ENCODE measurements at places on chromosomes 12 and 14.

GRCh38 chr12:70543444-70543843, 93.8 kb downstream of the PTPRB start:
- DNase-seq: no peak
- H3K4me3 ChIP-seq: no peak overlapping the region
- no peaks in the 10 kb centered on the region for H3K36me3 ChIP-seq
- no peaks in the 10 kb centered on the region for H3K27me3 ChIP-seq

- DNase-seq: no peak
- no peaks in the 10 kb centered on the region for H3K27me3 ChIP-seq
- H3K4me3 ChIP-seq: no peak overlapping the region
- H3K36me3 ChIP-seq: peaks cover 3% of the 10 kb centered on the region
- no peak overlapping the region for H3K27ac ChIP-seq
- no peaks in the 10 kb centered on the region for H3K4me1 ChIP-seq
These were observed 21.1 kb downstream of the ENTPD5 start for GRCh38 chr14:73997944-73998447.

DNA sequence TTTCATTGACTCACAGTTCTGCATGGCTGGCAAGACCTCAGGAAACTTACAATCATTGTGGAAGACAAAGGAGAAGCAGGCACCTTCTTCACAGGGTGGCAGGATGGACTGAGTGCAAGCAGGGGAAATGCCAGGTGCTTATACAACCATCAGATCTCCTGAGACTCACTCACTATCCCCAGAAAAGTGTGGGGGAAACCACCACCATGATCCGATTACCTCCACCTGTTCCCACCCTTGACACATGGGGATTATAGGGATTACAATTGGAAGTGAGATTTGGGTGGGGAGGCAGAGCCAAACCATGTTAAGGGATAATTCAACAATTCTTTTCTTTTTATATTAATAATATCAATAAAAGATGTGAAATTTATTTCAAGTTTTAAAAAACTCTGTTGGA, 34.1 kb downstream of the CNTN1 start:
- no peaks in the 10 kb centered on the region for H3K4me1 ChIP-seq
- no peaks in the 10 kb centered on the region for H3K36me3 ChIP-seq
- DNase-seq: no peak
- H3K27ac ChIP-seq: no peak overlapping the region
- no peak overlapping the region for H3K4me3 ChIP-seq
- no peaks in the 10 kb centered on the region for H3K27me3 ChIP-seq

DNA sequence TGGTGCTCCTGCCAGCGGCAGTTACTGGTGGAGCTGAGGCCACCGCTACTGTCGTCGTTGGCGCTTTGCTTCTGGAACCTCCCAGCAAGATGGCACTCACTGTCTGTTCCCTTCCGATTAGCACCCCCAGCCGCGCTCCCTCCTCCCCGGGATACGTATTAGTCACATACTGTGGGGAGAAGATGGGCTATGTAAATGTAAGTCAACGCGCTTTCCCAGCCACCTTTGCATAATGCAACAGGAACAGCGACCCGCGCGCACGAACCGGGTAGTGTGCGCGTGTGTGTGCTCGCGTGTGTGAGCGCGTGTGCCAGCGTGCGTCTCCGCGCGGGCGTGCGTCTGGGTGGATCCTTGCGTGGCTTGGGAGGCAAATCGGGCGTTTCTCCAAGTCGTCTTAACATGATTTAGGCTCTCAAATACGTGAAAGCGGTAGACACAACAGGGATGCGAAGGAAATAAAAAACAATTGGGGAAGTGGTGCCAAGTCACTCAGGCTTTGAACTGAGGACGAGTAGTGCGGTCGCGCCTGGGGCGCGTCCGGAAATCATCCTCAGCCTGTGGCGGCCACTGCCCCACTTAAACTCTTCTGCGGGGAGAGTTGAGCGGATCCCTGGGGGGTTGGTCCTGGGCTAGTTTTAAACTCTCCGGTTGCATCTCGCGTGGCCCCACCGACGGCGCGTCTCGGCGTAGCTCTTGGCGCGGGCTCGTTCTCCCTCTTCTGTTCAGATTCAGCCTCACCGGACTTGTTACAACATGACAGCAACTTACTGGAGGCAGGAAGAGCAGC, 1.8 kb downstream of the FLRT2 start:
- peak overlapping the region; percentile 61 for H3K4me3 ChIP-seq
- peak overlapping the region; percentile 78 for H3K27ac ChIP-seq
- DNase-seq: peak; percentile 51
- no peaks in the 10 kb centered on the region for H3K36me3 ChIP-seq

DNA sequence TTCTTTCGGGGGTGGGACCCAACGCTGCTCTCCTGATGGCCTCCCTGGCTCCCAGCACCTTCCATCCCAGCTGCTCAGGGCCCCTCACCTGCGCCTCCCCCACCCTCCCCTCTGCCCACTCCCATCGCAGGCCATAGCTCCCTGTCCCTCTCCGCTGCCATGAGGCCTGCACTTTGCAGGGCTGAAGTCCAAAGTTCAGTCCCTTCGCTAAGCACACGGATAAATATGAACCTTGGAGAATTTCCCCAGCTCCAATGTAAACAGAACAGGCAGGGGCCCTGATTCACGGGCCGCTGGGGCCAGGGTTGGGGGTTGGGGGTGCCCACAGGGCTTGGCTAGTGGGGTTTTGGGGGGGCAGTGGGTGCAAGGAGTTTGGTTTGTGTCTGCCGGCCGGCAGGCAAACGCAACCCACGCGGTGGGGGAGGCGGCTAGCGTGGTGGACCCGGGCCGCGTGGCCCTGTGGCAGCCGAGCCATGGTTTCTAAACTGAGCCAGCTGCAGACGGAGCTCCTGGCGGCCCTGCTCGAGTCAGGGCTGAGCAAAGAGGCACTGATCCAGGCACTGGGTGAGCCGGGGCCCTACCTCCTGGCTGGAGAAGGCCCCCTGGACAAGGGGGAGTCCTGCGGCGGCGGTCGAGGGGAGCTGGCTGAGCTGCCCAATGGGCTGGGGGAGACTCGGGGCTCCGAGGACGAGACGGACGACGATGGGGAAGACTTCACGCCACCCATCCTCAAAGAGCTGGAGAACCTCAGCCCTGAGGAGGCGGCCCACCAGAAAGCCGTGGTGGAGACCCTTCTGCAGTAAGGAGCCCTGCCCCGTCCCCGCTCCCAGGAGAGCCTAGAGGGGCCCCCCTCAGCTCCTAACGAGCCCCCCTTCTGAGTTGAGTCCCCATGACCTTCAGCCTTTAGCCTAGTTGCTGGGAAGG, at the start of gene HNF1A:
HNF1A (plus strand) TSS at position 248 of the 924 bp plus-strand sequence; CDS start at position 474, 226 bp downstream.
- H3K4me1 ChIP-seq: no peaks in the 10 kb centered on the region
- no peaks in the 10 kb centered on the region for H3K36me3 ChIP-seq

DNA sequence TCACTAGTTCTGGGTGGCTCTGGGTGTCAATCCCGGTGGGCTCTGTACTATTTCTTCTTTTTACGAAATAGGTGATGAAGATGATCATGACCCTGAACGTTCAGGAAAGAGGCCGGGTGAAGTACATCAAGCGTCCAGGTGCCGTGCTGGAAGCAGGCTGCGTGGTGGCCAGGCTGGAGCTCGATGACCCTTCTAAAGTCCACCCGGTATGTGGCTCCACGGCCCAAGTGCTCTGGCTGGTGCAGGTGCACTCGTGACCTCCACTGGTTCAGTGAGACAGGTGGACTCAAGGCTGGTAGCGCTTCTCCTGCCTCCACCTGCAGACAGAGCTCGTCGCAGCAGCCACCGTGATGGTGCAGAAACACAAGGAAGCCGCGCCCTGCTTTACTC, 85.1 kb downstream of the ACACB start:
- DNase-seq: no peak
- no peak overlapping the region for H3K27ac ChIP-seq
- no peak overlapping the region for H3K4me3 ChIP-seq
- no peaks in the 10 kb centered on the region for H3K4me1 ChIP-seq

DNA sequence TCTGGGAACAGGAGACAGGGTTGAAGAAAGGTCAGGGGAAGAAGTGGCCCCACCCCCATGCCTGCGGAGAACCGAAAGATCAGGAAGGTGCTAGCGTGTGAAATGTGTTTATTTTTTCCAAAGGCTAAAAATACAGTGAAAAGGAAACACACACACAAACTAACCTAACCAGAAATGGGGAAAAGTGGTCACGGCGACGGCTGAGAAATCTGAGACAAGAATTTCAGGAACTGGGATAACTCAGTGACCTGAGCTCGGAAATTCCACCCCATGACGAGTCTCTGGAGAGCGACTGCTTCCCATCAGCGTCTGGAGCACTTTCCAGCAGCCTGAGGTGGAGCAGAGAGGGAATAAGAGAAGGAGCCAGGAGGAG, 16.6 kb upstream of the RND1 start:
- H3K27ac ChIP-seq: no peak overlapping the region
- H3K4me1 ChIP-seq: peaks cover 10% of the 10 kb centered on the region
- H3K36me3 ChIP-seq: no peaks in the 10 kb centered on the region
- H3K27me3 ChIP-seq: no peaks in the 10 kb centered on the region
- peak overlapping the region; percentile 19 for H3K4me3 ChIP-seq

GRCh38 chr12:103175625-103176024, 218.2 kb downstream of the ASCL1 start:
- H3K27me3 ChIP-seq: no peaks in the 10 kb centered on the region
- no peaks in the 10 kb centered on the region for H3K4me1 ChIP-seq

All from heart left ventricle (tissue), 16 donors.